ENCODE measurements at places on chromosomes 13 and 19. TPM values are rescaled to one million over a fixed set of nuclear protein-coding genes. Genes with fewer than 3 reads are reported as not detected.

The LIM2 gene
- total RNA-seq, result not detected

The C1QTNF9B gene
- not detected for total RNA-seq

The PLVAP gene
- 15.2 TPM for total RNA-seq

The LILRB5 gene
- total RNA-seq, result not detected

The FARP1 gene
- total RNA-seq, result 27.0 TPM

The ICAM5 gene
- total RNA-seq, result 0.09 TPM

The RFPL4A gene
- total RNA-seq, result 0.14 TPM

- DNase-seq, result no peak
Observed at GRCh38 chr19:17325133-17325532, 9.5 kb downstream of the ANO8 start.

DNA sequence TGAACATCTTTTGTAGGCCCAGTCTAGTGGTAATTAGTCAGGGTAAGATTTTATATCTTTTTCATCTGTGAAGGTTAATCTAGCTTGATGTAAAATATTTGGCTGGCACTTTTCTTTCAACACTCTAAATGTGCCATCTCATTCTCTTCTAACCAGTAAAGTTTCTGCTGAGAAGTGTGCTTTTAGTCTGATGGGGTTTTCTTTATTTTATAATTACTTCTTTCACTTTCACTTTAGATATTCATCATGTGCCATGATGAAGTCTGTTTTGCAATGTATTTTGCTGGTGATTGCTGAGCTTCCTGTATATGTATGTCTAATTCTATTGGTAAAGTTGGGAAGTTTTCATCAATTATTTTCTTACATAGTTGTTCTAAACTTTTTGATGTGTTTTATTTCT, 31.9 kb downstream of the ZNF726 start:
- no peak for DNase-seq

DNA sequence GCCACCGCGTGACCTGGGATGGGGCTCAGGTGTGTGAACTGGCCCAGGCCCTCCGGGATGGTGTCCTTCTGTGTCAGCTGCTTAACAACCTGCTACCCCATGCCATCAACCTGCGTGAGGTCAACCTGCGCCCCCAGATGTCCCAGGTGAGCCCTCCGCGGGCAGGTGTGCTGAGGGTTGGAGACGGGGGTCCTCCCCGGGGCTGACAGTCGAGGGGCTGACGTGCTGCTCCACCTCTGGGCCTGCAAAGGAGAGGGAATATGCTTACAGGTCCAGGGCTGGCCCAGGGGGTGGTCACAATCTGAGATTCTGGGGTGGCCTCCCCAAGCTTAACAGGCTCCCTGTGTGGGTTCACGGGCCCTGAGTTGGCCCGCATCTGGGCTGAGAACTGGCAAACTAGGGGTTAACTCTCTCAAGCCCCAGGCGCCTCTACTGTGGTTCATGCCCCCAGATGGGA, 386 bp downstream of the VAV1 start:
- no peak for DNase-seq

DNA sequence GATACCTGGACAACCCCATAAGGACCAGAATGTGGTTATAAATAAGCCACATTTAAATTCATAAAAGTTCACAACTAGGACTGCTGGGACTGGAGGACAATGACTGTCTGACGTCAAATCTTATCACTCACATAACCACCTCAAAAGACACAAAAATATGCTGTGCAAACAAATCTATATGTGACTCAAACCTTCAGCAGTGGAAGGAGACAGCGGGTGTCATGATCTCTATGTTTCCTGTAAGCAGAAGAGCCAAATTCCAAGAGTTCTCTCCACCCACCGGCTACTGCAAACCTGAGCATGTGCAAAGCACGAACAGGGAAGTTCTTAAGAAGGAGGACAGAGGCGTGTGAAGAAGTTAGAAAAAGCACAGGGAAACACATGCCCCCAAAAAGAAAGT, 113.2 kb downstream of the MYCBP2 start:
- peak; percentile 60 for DNase-seq

GRCh38 chr19:51702103-51702824, 9.1 kb downstream of the SPACA6 start:
- DNase-seq, result peak; percentile 51

DNA sequence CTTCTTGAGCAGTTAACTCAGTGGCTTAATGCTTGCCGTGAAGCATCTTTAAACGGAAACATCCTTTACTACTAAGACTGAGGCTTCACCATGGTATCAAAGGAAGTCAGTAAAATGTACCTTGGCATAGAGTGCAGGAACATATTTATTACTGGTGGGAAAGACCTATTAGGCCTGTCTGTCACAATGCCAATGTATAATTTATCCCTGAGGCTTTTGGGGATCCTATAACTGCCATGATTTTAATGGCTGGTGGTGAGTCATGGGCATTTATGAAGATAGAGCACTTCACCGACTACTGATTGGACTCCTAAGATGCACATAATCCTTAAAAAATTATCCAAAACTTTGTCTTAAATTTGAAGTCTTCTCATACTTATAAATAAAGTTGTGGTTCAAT, 79.6 kb downstream of the FGF14 start:
- DNase-seq, result no peak

GRCh38 chr19:14004619-14005348, 1.3 kb downstream of the RFX1 start:
- DNase-seq, result peak; percentile 61

GRCh38 chr13:32200741-32201140, 114.4 kb downstream of the ZAR1L start:
- no peak for DNase-seq
